ENCODE measurements at places on chromosomes 16 and 17.

DNA sequence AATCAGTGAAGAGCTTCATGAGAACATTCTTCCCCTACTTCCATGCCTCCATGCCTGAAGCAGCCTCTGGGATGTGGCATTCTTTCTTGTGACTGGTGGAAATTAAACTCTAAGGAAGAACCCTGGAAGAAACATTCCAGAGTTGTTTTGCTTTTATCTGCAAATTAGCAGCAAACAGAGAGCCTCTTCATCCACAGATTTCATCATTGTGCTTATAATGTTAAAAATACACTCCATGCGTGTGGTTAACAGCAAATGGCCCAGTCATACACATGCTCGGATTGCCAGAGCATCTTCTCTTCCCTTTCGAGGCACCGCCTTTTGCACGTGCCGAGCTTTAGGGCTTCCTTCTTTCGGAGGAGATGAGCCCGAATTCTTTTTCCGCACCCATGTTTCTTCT, 411.3 kb downstream of the SNX29 start:
- DNase-seq = no peak

DNA sequence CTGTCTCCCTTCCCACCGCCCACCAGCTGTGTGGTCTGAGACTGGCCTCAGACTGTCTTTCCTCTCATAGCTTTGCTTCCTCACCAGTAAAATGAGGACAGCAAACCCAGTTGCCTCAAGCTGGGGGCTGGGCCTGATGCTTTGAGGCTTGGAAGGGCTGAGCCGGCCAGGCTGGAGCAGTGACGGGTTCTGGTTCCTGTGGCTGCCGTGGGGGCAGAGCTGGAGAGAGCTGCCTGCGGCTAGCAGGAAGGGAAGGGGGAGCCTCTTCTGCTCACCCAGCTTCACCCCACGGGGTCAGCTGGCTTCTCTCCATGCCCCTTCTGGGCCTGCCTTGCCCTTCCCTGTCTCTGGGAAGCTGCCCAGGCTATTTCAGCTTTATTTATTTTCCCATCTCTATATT, 23.7 kb downstream of the LASP1 start:
- DNase-seq = no peak

DNA sequence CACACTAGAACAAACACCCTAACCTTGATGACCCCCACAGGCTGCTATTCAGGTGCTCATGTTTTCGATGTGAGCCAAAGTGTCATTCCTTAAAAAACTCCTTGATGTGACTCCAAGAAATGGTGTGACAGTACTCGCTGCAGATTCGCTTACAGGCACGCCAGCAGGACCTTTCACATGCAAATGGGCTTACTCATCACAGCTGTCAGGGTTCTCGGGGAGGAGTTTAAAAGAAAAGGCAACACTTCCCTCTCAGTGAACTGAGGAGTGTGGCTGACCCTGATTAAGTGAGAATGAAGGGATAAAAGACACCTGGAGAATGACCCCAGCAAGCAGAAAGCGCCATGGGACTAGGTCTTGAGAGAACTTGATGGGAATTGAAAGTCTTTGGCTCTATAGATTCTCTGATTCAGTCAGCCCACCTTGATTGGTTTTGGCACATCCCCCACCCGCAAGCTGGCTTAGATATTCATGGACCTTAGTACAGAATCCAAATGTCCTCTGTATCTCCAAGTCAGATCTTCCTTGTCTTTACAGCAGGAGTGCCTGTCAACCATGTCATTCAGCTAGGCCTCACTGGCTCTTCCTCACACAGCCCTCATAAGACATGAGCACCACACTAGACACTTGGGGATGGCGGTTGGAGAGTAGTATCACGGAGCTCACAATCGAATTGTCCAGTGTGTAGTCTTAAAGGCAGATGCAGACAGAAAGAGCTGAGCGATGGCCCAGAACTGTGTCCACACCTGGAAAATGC, 82.6 kb downstream of the HIC1 start:
- DNase-seq = no peak

- no peak for DNase-seq
These were observed 12.9 kb upstream of the ODF4 start for GRCh38 chr17:8326511-8327302.

- DNase-seq = no peak
These were observed 51.7 kb downstream of the PLXDC1 start for GRCh38 chr17:39099663-39100286.

GRCh38 chr17:41196068-41196467, 6.4 kb downstream of the KRTAP9-1 start:
- DNase-seq = no peak

Data from activated CD8-positive, alpha-beta memory T cell treated with anti-CD3 and anti-CD28 coated beads for 1 hour (primary cell).